SW 1271 (cell line): ENCODE measurements at places on chromosomes 1 and 21.

- DNase-seq, result no peak
Measured at GRCh38 chr1:156579472-156579871, at the start of gene TTC24. Gene TTC24, plus strand, starts transcription at chr1:156579723. Its CDS starts 1,642 bp downstream, at chr1:156581365.

DNA sequence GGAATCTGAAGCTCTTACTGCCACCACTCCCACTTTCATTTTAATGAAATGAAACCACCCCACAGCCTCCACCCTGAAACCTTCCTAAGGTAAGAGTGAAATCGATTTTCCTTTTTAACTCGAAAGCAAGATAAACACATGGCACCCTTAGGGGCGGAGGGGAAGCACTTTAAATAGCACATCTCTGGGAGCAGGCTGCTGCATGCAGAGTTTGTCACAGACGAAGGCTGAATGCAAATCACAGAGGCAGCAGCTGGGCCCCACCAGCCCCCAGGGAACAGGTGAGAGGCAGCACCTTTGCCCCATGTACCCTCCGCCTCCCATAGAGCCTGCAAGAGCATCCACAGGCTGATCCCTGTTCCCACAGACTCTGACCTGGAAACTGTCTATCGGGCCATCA lies 60.0 kb upstream of the GRIK3 start:
- no peak for DNase-seq

DNA sequence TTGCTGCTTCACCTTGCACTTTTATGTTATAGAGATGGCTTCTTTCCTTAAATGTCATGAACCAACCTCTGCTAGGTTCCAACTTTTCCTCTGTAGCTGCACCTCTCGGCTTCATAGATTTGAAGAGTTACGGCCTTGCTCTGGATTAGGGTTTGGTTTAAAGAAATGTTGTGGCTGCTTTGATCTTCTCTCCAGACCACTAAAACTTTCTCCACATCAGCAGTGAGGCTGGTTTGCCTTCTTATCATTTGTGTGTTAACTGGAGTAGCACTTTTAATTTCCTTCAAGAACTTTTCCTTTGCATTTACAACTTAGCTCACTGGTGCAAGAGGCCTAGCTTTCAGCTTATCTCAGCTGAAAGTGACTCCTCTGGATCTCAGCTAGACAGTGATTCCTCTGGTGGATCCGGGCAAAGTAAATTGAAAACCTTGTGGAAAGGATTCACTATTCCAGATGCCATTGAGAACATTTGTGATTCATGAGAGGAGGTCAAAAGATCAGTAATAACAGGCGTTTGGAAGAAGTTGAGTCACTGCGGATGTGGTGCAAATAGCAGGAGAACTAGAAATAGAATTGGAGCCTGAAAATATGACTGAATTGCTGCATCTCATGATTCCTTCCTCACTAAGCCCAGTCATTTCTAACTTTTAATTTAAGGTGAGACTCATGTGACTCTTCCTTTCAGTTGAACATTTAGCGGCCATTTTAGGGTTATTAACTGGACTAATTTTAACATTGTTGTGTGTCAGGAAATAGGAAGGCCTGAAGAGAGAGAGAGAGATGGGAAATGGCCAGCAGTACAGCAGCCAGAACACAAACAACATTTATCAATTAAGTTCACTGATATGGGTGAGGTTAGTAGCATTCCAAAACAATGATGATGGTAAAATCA lies 16.2 kb upstream of the RGS1 start:
- DNase-seq, result no peak

GRCh38 chr21:39022466-39022862 lies 160.8 kb downstream of the PSMG1 start:
- no peak for DNase-seq

- no peak for DNase-seq
Measured at GRCh38 chr1:92480813-92481598, 5.7 kb downstream of the GFI1 start.
